ENCODE measurements at places on chromosomes 5 and 9.
A peak's percentile ranks its signal among the peaks of the same experiment; 100 is the strongest.

DNA sequence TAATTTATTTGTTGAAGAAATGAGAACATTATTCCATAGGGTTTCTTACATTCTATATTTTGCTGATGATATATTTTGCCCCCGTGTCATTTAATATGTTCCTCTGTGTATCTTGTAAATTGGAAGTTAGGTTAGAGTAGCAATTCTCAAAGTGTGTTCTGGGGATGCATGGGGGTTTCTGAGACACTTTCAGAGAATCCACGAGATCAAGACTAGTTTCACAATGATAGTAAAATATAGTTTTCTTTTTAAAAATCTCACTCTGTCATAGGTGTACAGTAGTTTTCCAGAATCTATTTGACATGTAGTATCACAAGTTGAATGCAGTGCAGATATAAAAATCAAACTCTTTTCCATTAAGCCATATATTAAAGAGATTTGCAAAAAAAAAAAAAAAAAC, 488.6 kb upstream of the SGCD start:
- DNase-seq: no peak

- DNase-seq: no peak
Measured at GRCh38 chr5:169856571-169856970, 123.7 kb downstream of the INSYN2B start.

DNA sequence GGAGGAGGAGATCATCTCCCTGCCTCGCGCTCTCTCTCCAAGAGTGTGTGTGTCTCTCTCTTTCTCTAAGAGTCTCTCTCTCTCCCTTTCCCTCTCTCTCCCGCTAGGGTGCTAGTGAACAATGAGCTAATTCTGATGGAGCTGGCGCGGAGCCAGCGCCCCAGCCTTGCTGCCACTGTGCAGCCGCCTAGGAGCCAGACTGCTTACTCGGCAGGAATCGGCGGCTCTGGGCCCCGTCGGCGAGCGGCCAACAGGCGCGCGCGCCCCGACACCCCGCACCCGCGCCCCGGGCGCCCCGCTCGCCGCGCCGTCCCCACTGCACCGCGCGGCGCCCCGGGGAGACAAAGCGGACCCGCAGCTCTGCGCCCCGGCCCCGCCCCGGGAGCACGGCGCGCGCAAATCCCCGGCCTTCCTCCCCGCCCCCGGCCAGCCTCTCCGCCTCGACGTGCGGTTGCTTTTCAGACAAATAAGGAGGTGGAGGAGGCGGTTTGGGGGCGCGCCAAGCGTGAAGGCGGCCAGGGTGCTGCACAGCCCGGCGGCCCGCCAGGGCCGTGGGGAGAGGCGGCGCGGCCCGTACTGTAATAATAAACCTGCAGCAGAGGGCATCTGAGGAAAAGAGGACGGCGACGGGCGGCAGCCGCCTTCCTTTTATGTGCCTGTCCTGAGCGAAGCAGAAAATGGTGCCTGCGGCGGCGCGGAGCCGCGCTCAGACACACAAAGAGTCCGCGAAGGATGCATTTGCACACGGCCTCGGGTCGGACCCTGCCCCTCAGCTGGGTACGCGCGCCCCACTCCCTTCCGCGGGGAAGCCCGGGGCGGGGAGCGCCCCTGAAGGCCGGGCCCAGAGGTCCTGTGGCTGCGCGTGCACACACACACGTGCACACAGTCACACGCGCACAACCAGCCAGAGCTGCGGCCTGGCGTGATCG, 625 bp upstream of the NREP start:
- peak; percentile 63 for DNase-seq

- DNase-seq: no peak
Measured at GRCh38 chr9:131038256-131039128, 29.5 kb downstream of the LAMC3 start.

DNA sequence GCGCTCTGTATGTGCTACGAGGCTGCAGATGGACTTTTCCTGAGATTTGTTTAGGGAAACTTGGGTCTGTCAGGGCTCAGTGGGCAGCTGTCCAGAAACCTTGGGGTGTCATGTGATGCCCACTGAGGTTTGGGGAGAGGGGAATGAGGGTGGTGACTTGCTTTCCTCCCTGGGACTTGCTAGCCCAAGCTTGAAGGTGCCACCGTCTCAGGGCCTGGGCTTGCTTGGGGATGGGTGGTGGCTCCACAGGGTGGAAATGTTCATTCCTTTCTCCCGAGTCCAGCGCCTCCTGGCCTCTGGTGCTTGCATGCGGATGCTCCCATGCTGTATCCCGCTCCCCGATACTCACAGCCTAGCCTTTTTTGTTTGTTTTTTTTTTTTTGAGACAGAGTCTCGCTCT, 33.3 kb downstream of the ZNF618 start:
- no peak for DNase-seq

Measured in stimulated activated CD8-positive, alpha-beta memory T cell treated with anti-CD3 and anti-CD28 coated beads, Interleukin-12 subunit alpha, Interleukin-12 subunit beta, amount 100 ng/mL, for 1 hour (primary cell).